ENCODE measurements at places on chromosomes 16 and 17.

DNA sequence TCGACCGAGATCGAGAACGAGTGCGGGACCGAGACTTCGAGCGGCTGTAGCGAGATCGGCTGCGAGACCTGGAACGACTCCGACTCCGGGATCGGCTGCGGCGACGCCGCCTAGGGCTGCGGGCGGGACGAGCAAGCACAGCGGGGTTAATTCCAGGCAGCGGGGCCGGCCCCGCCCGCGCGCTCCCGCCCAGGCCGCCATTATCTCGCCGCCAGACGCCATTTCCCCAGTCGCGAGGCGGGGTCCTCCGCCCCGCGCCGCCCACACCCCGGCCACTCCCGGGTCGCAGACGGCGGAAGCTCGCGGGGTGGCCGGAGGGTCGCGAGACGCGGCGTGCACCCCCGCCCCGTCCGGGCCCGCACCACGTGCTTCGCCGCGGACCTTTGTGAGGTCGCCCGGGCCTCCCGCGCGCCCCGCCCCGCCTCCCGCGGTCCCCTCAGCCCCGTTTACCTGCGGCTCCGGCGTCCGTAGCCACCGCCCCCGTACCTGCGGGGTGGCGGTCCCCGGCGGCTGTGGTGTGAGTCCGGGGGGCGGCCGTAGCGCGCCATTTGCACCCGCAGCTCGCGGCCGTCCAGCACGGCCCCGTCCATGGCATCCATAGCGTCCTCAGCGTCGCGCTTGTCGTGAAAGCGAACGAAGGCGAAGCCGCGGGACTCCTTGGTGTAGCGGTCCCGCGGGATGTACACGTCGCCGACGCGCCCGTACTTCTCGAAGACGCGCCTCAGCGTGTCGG, 616 bp downstream of the SRSF2 start:
- DNase-seq, result peak; percentile 75

DNA sequence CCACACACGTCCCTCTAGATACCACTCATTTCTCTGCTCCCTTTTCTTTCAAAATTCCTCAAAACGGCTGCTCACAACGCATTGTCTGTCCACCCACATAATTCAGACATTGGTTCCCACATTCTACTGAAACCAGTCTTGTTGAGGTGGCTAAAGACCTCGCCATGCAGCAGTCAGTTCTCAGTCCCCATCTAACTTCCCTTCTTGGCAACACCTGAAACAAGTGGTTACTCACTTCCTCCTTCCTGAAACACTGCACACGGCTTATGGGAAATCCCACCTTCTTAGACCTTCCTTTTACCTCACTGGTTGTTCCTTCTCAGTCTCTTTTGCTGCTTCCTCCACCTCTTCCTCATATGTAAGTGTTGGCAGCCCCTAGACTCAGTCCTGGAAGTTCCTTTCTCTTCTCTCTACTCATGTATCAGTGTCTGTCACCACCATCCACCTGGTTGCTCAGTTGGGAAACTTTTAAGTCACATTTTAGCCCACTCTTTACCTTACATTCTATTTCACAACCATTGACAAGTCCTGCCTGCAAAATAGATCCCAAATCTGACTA, 277.1 kb downstream of the CEP112 start:
- DNase-seq, result no peak

DNA sequence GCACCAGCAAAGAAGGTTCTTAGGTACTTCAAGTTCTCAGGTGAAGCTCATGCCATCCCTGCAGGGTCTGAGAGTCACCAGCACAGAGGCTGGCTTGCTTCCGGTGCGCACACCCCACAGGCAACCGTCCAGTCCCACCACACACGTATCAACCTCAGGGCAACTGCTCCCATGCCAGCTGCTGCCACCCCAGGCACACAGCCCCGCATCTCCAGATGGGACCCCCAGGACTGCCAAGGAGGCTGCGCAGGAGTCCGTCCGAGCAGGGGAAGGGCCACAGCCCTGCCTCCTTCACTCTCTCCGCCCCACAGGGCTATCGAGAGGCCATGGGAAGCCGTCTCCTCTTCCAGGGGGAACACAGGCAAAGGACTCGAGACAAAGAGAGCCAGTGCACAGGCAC, 13.3 kb downstream of the KIFC3 start:
- no peak for DNase-seq

- no peak for DNase-seq
Measured at GRCh38 chr17:44653384-44653783, 2.9 kb upstream of the MEIOC start.

DNA sequence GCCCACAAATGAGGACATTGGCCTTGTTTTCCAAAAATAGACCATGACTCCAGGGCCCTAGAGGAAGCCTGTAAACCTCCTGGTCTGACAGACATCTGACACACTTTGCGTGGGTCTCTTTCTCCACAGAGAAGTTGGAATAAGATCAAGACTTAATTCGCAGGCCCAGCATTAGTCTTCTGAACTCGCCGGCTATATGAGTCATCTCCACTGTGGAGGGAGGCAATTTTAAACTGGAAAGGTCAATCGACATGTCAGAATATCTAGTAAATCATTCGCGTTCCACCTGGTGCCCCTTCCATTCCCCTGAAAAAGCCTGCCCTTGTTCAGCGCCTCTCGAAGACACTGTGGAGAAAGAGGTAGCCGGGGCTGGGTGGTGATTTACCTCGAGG, 140.1 kb downstream of the CLEC16A start:
- no peak for DNase-seq

DNA sequence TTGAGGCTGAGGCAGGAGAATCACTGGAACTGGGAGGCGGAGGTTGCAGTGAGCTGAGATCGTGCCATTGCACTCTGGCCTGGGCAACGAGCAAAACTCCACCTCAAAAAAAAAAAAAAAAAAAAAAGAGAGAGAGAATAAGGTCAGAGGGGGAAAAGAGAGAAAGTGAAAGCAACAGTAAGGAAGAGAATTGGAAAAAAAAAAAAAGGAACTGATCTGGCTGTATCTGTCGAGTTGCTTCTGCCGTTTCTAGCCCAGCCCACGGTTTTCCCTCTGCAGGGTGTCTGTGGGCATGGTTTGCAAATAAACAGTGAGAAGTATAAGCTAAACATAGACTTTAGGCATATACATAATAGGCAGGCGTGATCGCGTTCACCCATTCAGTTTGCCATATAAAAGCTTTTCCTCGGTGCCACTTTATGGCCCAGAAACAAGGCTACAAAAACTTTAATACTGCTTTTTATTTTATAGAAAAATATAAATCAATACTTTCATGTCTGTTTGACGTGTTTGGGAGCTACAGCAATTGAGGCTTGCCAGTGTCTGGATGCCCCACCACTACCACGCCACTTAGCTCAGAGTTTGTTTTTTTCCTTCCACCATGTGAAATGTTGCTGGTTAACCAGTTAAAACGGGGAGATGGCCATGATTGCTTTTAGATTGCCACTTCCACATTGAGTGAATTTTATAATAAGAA, 436.7 kb downstream of the MAF start:
- DNase-seq, result peak; percentile 87

GRCh38 chr17:27980043-27980442, 62.4 kb upstream of the NLK start:
- DNase-seq, result no peak

DNA sequence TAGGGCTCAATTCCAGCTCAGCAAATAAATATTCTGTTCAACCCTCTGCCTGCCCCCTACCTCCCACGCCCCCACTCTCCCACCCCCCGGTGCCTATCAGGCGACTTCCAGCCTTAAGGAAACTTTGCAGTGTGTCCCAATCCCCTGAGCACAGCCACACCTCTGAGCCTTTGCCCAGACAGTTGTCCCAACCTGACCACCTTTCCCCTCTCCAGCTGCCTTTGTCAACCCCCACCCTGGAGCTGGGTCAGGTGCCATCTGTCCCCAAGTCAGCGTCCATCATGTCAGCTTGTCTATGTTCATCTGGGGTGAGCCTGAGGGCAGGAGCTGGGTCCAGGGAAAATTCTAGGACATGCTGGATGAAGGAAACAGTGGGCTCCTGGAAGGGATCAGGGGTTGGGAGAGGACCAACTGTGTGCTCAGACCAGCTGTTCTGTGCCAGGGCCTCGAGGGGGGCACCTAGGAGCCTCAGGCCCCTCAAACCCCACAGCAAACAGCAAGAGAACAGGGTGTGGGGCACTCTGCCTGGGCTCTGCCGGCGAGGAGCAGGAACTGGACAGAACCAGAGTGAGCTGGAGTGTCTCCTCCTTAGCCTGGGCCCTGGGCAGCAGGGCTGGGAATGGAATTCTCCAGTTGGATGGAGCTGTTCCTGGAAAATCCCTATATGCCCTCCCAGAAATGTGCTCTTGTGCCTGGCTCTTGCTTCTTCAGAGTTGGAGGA, 17.8 kb downstream of the CDH16 start:
- DNase-seq, result peak; percentile 55

- no peak for DNase-seq
Measured at GRCh38 chr16:66271074-66272060, 95.1 kb upstream of the CDH5 start.

GRCh38 chr17:79657036-79657435, 46.2 kb upstream of the RBFOX3 start:
- DNase-seq, result no peak

DNA sequence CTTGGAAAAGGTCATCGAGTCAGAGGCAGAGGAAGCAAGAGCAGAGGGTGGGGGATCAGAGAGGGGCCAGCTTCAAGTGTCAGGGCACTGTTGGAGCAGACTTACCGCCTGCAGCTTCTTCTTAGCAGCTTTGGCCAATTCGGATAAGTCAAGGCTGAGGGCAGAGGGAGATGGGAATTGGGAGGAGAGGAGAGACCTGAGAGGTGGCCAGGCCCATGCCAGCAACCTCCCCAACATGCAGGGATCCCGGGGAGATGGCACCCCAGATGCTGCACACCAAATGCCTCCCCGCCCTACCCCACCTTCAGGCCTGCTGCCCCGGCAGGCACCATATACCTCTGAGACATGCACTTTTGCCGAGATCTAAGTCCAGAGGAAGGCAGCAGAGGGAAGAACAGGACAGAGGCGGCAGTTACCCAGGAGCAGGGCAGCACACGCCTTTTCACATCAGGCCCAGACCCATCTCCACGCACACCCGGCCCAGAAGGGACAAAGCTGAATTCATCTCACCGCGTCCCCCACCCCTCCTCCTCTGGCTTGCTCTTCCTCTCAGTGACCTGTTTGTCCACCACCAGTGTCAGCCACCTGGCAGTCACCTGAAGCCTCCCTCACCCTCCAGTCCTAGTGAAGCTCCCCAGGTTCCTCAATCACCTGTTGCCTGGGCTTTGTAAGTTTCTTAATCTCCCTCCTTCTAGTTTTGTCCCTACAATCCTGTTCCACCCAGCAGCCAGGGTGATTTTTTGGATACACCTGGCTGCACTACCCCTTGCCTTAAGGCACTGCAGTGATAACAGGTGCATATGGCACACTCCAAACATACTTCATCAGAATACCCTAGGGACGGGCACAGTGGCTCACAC, 10.4 kb downstream of the TP53I13 start:
- no peak for DNase-seq

GRCh38 chr16:79902351-79902750, 301.8 kb upstream of the MAF start:
- DNase-seq, result no peak

DNA sequence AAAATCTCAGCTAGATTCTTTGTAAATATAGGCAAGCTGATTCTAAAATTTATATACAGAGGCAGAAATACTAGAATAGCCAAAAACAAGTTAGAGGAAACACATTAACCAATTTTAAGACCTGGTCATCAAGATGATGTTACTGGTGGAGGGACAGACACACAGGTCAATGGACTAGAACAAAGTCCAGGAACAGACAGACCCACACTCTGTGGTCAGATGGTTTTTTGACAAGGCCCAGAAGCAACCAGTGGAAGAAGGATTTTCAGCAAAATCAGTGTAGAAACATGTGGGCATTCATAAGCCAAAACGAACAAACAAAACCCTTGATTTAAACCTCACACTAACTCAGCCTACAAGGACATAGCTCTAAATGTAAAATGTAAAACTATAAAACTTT, 99.7 kb upstream of the METRNL start:
- no peak for DNase-seq

GRCh38 chr17:79400989-79401703, 209.7 kb downstream of the RBFOX3 start:
- peak; percentile 81 for DNase-seq

DNA sequence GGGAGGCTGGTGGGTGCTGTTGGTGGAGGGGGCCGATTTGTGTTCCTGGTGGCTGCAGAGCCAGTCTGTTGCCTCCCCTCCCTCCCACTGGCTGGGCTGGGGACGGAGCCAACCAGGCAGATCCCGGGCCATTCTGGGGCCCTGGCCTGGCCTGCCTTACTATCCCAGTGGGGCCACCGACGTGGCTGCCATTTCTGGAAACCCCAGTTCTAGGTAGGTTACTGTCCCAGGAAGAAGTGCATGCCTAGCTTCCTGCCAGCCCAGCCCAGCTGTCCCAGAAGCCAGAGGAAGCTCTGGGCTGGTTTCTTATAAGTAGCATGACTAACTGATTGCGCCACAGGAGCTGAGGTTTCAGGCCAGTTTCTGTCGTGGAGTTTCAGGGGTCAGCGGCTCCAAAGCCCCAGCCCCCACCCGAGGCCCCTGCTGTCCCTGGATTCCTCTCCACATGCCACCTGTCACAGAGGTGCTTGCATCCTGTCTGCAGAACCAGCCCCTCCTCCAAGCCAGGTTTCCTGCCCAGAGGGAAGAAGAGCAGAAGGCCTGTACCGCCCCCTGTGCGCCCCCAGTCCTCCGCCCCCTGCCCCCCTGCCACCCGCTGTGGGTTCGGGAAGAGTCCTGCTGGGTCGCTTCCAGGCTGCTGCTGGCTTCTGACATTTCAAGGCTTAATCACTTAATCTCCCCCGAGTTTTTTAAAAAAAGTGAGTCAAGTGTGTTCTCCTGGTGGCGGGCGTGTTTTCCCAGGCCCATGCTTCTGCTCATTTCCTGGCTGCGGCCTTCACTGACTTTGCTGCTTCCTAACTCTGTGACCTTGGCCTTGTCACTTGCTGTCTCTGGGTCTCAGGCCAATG, 13.2 kb downstream of the IL4R start:
- peak; percentile 49 for DNase-seq

DNA sequence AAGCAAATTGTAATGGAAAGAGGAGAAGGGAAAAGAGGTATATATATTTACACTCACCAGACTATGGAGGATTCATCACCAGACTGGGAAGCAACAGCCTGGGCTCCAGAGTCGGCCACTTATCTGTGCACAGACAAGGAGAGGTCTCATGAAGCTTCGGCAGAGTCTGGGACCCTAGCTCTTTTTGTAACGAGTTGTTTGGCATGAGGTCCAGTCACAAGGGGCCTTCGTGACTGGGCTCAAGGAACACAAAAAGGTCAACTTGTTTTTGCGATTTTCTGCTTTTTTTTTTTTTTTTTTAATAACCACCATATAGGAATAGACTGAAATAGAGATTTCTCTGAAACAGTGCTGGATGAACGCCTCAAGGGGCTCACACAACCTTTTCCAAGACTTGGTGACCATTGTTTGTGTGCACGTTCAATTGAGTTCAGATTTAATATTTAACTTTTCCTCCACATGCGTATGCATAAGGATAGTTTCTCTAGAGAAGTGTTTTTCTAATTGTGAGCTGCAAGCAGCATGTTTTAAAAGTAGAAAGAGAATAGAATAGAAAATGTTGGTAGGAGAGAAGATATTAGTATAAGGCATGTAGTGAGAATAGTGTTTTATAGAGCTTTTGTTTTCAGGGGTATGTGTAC, 25.8 kb downstream of the BPTF start:
- no peak for DNase-seq

DNA sequence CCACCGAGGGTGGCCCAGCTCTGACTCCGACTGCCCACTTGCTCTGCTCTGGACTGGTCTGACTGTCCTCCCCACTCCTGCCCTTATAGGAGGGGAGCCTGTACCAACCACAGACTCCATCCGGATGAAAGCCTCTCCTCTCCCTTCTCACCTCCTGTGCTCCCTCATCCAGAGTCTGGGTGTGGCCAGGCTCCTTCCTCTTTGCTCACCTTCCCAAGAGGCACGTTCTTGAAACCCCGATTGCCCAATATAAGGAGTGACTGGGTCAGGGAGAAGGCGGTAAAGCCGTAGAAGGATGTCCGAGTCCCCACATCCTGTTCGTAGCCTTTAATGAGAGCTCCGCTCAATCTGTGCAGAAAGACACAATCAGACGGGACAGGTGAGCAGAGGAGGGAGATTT, 17.1 kb downstream of the ST6GALNAC1 start:
- no peak for DNase-seq
